ENCODE measurements at places on chromosomes 11 and 22.

- no peak for DNase-seq
These were observed 15.2 kb downstream of the DHCR7 start for GRCh38 chr11:71432761-71433647.

DNA sequence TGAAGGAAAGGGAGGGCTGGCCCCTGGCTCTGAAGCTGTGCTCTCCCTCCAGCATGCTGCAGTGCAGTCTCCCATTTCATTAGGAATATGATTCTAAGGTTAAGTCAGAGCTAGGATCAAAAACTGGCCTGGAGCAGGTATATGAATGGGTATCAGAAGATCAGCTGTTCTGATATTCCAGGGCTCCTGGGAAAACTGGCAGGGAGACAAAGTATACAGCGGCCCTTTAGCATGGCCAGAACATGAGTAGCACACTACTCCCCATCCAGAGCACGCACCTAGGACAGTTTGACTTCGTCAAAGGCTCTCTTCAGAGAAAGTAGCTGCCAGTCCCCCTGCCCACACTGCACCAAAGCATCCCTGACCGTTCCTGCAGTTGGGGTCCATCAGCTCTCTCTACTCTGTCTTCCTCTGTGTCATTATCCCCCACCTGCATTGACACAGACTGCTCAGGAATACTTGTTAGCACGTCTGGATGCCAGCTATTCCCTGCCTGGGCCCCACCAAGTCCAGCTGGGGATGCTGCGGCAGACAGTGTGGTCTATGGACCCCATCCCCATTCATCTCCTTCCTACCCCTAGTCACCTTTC is 4.0 kb upstream of the FCHSD2 start:
- no peak for DNase-seq

- no peak for DNase-seq
These were observed 7.5 kb downstream of the GLB1L3 start for GRCh38 chr11:134283461-134284230.

GRCh38 chr11:76791861-76792260 is 8.7 kb downstream of the TSKU start:
- DNase-seq, result no peak

- no peak for DNase-seq
These were observed 1.0 kb upstream of the ZNF143 start for GRCh38 chr11:9459667-9460321.

DNA sequence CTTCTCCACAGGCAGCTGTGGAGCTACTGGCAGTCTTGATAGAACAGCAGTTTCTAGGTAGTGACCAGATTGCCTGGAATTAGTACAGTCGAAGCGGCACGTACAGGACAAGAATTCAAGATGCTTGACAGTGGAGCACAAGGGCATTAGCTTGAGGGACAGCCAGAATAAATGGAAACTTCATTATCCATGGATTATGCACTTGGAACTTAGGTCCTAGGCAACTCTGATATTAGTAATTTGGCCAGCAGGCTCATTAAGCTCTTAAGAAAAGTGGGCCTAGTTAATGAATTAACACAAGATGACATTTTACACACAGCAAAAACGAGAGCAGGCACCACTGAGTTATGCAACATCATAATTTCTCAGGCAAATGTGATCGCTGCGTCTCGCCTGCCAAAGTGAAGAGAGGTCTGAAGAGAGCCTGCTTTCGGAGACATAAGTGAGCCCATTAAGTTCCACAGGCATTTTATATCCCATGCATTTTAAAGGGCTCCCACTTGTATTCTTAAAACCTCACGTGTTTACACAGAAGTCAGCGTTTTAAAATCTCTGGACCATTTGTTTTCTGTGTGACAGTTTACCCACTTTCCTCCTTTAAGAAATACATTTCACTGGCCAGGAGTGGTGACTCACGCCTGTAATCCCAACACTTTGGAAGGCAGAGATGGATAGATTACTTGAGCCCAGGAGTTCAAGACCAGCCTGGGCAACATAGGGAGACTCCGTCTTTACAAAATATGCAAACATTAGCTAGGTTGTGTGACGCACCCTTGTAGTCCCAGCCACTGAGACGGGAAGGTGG is 66.2 kb downstream of the COMMD9 start:
- no peak for DNase-seq

DNA sequence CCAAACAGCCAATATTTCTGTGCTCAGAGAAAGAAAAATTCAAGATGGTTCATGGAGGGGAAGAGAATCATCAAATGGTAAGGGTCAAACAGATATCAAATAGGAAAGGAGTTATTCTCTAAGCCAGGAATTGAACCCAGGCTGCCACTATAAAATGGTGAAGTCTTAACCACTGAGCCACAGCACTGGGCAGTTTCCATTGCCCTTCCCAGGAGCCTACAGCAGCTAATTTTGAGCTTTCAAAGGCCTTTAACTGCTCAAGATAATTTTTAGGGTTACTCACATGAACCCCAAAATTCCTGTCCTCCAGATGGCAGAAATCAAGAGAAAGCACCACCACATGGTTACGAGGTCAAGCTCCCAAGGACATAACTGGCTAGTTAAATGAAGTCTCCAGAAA is 176.2 kb downstream of the KIF18A start:
- DNase-seq, result no peak

DNA sequence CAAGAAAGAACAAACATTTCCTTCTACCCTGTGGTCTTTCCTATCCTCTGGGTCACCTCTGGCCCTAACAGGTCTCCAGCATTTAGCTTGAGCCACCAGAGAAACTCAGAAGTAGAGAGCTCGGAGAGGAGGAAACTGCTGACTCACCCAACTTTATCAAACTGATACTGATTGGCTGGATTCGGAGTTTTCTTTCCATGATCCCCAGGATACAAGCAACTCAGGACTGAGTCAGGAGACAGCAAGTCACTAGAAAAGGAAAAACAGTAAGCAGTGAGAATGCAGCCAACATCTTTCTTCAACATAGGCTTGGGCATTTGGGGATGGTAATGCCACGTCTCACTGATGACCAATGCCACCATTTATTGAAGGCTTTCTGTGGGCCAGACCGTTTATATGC is 32.7 kb downstream of the THOC5 start:
- no peak for DNase-seq

DNA sequence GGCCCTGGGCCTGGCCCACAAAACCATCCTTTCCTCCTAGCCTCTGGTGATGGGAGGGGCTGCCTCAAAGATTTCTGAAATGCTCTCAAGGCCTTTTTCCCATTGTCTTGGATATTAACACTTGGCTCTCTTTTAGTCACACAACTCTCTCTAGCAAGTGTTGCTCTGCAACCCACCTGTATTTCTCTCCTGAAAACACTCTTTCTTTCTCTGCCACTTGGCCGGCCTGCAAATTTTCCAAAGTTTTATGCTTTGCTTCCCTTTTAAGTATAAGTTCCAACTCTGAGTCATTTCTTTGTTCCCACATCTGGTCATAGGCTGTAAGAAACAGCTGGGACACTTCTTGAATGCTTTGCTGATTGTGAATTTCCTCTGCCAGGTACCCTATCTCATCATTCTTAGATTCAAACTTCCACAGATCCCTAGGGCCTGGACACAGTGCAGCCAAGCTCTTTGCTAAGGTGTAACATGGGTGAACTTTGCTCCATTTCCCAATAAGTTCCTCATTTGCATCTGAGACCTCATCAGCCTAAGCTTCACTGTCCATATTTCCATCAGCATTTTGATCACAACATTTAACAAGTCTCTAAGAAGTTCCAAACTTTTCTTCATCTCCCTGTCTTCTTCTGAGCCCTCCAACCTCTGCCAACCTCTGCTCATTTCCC is 93.8 kb downstream of the TRIM29 start:
- DNase-seq, result no peak

DNA sequence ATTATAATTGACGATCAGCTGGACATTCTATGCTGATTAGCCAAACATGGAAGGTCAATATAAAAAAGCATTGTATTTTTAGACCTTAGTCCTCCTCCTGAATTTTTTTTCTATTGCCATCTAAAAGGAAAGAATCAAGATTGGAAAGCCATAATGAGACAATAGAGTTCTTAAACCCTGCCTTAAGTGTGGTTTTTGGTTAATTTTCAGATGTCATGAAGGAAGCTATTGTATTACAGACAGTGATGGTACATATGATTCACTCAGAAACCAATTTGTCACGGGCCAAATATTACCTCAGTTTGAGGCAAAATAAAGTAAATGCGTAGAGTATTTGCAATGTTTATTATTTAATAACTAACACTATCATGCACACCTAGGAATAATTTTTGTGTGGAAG is 1164.0 kb upstream of the RAG2 start:
- DNase-seq, result no peak

DNA sequence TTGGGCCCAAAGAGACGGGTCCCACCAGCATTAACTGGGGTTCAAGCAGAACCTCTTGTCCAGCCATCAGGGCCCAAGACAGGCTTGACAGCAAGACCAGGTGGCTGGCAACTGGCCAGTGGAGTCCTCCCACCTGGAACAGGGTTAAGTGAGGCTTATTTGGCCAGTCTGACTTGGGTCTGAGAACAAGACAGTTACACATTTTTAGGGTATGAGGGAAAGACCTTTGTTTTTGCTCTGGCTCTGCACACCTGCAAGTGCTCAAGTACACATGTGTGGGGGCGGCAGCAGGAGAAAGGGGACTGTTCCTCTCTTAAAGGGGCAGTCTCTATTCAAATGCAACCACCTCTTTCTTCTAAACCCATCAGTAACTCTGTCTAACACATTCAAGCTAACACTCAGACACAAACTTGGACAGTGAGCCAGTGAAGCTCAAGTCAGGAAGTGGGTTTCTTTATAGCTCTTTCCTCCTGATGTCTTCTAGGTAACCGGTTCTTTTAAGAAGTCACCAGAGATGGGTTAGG is 116.2 kb downstream of the ETS1 start:
- DNase-seq, result no peak

GRCh38 chr11:65069217-65069616 is 10.9 kb upstream of the NAALADL1 start:
- DNase-seq, result no peak

GRCh38 chr22:25795478-25795877 is 53.5 kb downstream of the MYO18B start:
- DNase-seq, result no peak

GRCh38 chr11:71385091-71385490 is 63.1 kb downstream of the DHCR7 start:
- no peak for DNase-seq

GRCh38 chr22:33073989-33074418 is 15.8 kb upstream of the SYN3 start:
- no peak for DNase-seq

GRCh38 chr22:25420925-25421904 is 143.3 kb upstream of the GRK3 start:
- no peak for DNase-seq

GRCh38 chr11:65310736-65311135 is 3.9 kb upstream of the CDC42EP2 start:
- no peak for DNase-seq

- DNase-seq, result no peak
These were observed 36.7 kb downstream of the ELF5 start for GRCh38 chr11:34476849-34477248.

DNA sequence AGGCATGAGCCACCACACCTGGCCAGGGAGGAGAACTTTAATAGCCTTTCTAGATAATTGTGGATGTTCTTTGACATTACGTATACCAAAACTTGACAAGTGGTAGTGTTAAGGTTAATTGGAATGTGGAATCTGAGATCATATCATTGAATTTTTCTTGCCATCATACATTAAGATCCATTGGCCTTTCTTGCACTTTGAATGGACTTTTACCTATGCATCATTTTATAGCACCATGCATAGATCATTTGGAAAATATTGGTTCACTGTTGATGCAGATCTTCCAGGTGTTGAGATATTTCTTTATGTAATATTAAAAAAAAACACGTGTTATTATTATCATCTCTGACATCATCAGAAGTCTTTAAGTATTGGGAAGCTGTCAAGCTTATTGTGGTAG is 36.5 kb downstream of the ACER3 start:
- no peak for DNase-seq

DNA sequence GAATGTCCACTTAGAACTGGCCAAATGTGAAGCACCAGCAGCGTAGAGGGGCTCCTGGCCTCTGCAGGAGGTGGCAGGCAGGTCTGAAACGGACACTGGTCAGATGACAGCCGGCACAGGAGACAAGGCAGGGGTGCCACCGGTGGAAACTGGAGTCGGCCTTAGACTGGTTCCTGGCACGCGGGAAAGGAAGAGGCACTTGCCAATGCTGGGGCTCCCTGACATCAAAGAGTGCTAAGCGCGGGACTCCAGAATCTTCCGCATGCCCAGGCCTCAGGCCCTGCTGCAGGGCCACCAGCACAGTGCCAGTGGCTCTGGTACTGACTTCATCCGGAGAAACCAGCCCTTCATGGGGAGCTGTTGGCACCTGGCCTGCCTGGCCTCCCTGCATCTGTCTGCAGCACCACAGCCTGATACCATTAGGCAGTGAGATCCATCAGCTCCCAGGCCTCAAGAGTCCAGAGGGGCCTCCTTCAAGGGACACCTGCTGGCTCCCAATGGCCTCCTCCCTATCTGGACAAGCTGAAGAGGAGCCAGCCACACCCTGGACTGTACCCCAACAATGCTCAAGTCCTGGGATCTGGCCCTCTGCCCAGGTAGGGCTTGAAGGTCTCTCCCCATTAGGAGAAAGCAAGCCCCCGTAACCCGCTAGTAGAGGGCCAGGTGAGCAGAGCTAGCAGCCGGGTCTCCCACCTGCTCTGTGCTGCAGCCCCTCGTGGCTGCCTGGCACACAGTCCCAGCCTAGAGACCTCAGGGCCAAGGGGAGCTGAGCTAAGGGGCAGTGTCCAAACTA is 29.7 kb upstream of the GNB1L start:
- no peak for DNase-seq

DNA sequence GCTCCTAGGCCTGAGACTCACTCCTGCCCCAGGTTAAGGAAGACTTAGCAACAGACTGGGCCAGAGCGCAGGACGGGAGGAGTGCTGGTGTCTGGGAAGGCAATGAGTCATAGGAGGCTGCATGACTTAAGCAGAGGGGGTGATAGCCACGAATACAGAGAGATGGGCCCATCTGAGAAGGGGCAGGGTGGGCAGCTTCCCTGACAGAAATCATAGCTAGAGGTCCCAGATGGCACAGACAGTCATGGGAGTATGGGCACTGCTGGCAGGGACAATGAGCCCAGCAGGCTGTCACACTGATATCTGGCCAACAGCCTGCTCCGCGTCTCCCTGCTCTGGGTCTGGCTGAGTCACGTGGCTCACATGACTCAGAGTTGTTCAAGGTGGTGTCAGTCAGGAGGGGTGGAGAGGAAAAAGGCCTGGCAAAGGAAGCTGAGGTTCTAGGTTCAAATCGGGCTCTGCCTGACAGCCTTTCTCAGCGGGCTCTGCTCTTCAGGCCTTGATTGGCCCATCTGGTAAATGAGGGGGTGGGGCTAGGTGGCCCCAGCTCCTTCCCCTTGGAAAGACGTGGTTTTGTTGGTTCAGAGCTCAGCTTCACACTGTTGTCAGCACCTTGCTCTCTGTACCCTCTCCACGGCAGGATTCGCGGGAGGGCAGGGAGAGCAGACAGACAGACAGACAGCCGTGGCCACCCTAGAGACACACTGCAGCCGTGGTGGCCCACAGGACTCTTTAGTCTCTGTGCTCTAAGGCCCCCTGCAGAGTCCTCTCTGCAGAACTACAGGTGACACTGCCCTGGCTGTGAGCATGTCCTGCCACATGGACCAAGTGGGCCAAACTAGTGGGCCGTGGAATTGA is 47.8 kb downstream of the DBX1 start:
- no peak for DNase-seq

- DNase-seq, result no peak
These were observed 53.5 kb downstream of the CYTH4 start for GRCh38 chr22:37335806-37336199.

GRCh38 chr22:38115423-38116205 is 5.1 kb upstream of the BAIAP2L2 start:
- DNase-seq, result no peak

GRCh38 chr11:91248199-91248807 is 976.3 kb upstream of the FAT3 start:
- DNase-seq, result no peak

GRCh38 chr11:117062498-117062897 is 35.7 kb downstream of the SIK3 start:
- DNase-seq, result no peak
